ENCODE measurements at places on chromosomes 4 and X.

- no peak for DNase-seq
These were observed 195.5 kb downstream of the RELL1 start for GRCh38 chr4:37490391-37491347.

GRCh38 chr4:163913571-163913970 lies 419.1 kb downstream of the TMA16 start:
- DNase-seq = no peak

DNA sequence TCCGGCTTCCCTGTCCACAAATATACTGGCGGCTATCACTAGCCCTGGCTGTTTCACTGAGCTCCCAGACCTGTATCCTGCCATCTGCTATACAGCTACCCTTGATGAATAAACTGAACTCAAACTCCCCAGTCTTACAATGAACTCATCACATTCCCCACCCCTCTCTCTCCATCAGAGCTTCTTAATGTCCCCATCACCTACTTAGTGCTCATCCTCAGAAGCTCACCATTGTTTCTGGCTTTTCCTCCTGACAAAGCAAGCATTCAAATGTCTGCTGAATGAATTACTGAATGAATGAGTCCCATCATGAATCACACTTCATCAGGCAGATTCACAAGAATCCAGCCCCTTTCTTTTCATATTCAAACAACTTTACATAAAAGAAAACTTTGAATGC lies 5.7 kb upstream of the DGAT2L6 start:
- peak; percentile 74 for DNase-seq

DNA sequence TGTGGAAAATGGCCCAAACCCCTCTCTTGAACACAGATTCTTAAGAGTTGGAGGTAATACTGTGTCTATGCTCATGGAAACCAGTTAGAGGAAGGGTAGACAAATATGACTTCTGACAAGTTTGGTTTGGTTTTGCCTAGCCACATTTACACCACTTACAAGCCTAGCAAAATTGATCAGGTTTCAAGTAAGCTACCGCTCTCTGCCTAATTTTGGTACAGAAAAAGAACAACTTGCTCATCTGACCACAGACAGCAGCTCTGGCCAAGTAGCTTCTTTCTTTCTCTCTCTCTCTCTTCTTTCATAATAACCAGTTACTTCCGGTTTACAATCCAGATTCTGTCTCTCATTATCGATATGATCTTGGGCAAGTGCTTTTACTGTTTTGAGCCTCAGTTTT lies 260.0 kb downstream of the GLUD2 start:
- DNase-seq = no peak

Data from foreskin melanocyte (primary cell).